Stimulated activated CD8-positive, alpha-beta memory T cell treated with anti-CD3 and anti-CD28 coated beads, Interleukin-15, amount 100 ng/mL, for 48 hours (primary cell): ENCODE measurements at places on chromosomes 12 and 14.

GRCh38 chr12:130838951-130839769 is at the start of gene STX2:
Gene STX2, minus strand, starts transcription at chr12:130839250. Its CDS starts 151 bp downstream, at chr12:130839099.
- DNase-seq: peak; percentile 79

- no peak for DNase-seq
These were observed 44.9 kb downstream of the SYNE2 start for GRCh38 chr14:63897721-63898163.

DNA sequence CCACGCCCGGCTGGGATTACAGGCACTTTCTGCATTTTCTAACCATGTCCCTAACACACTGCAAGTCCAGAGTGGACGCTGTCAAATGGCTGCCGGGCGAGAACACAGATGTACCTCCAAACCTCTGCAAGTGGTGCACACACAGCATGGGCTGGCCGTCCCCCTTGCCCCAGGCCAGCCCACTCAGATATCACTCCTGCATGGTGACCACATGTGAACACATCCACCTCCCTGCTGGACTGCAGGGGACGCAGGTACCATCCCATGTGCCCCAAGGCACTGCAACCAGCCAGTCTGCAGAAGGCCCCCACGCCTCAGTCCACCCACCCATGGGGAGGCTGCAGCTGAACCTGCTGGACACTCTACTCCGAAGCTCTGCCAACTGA is 14.0 kb downstream of the BRF1 start:
- no peak for DNase-seq

DNA sequence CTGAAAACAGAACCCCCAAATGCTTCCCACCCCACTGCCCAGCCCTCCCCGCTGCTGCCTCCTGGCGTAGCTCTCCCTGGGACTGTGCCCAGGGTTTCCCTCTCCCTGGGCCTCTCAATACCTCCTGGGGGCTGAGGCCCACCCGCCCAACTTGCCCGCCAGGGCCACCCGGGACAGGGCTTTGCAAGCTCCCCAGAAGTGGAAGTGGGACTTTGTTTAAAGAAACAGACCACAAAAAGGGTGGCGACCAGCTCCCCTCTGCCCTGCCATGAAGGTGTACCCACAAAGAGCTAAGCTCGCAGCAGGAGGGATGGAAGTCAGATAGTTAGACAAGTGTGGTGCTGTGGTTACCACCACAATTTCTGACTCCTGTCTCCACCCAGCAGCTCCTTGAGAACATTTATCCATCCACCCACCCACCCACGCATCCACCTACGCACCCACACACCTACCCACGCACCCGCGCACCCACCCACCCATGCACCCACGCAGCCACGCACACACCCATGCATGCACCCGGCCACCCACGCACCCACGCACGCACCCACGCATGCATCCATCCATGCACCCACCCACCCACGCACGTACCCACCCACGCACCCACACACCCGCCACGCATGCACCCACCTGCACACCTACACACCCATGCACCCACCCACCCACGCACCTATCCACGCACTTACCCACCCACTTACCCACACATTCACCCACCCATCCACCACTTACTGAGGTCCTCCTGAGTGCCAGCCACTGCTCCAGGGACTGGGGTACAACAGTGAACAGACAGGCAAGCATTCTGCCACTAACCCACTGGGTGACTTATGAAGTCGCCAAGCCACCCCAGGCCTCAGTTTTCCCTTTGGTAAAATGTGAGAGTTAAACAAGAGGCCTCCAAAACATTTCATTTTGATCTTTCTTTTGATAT is 127.3 kb downstream of the SCARB1 start:
- no peak for DNase-seq

GRCh38 chr14:32980178-32980901 is 41.7 kb downstream of the NPAS3 start:
- no peak for DNase-seq

DNA sequence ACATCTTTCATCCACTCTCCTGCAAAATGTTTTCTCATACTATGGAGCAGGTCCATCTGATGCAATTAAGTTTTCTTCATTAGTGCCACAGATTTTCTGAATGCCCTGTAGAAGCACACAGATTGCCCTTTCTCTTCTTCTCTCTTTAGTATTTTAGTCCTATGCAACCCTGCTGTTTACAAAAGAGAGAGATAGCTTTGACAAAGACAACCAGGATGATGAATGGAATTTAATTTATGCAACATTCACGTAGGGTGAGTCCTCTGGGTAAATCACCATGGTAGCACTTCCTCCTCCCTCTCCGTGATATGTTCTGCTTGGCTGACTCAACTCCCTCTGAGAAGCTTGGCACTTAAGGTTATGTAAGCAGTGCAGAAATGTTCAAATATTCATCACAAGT is 400.9 kb upstream of the PDE3A start:
- DNase-seq: no peak

DNA sequence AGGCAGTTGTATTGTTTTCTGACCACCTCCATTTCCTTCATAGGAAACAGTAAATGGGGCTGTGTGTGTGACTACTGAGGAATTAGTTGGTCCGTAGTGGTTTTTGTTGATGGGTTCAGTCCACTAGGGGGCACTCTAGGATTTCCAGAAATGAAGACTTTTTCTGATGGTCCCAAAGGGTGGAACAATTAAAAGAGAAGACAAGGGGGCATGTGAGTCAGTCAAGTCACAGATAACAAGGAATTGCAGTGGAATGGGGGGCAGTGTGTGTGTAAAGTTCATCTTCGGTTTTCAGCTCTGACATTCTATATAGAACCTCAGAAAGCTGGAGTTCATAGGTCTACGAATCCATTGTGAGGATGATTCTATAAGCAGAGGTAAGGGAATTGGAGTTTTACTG is 186.6 kb upstream of the OR4E1 start:
- no peak for DNase-seq

- no peak for DNase-seq
These were observed 7.7 kb upstream of the TRAFD1 start for GRCh38 chr12:112117685-112118084.

GRCh38 chr12:93407963-93408283 is 30.2 kb downstream of the NUDT4 start:
- no peak for DNase-seq

- no peak for DNase-seq
These were observed 59.5 kb downstream of the SEL1L start for GRCh38 chr14:81474148-81474492.

GRCh38 chr12:93252221-93252620 is 125.5 kb upstream of the NUDT4 start:
- no peak for DNase-seq

DNA sequence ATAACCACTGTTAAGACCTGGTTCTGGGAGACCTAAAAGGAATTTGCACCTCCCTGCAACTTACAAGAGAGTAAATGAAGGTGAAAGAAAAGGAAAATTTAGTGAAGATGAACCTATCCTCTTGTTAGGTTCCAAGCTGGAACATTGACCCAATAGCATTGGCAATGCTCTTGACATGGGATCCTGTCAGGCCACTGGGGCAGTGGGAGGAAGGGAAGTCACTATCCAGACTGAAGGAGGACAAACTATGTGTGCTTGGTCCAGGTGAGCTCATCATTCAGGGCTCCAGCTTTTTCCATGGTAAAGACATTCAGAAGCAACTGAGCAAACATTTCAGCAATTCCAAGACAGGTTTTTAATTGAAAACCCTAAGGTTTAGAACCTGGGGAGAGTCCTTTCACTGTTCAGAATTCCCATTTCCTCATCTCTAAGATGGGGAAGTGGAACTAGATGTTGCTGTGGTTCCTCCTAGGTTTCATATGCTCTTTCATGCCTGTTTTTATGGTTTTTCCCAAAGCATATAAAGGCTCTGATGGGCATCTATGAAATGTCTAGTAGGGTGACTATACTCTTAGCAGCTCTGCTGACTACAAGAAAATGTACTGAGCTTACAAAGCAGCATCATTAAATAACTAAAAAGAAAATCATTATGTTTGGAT is 33.1 kb downstream of the MAPK1IP1L start:
- no peak for DNase-seq

DNA sequence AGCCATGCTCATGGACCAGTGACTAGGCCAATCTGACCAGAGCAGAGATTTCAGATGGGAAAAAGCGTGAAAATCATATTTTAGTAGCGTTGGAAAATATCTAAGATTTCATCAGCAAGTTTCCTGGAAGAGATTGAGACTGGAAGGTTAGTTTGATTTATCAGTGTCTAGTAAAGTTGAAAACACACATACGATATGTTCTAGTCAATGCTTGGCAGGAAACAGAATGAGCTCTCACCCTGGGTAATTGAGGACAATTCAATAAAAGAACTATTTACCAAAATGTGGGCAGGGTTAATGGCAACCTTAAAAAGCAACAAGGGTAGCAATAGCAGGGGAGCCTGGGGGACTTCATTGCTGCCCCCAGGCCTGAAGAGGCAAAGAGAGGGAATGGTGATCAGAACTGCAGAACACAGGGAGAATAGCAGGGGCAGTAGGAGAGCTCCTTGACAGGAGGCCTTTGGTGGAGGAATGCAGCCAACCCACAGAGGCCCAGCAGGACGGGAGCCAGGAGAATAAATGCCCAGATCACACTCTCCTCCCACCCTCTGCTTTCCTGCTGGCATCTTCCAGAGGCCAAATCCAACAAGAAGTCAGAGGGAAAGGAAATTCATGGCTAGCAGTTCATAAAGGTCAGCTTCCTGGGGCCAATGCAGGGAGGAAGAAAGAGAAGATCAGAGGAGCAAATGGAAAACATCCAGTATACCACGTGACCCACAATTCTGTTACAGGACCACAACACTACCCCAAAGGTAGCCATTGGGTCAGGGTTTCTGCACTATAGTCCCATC is 27.6 kb upstream of the LRP6 start:
- DNase-seq: no peak

GRCh38 chr12:90037740-90038139 is 329.1 kb upstream of the ATP2B1 start:
- no peak for DNase-seq

GRCh38 chr12:68478516-68479260 is 132.0 kb upstream of the RAP1B start:
- DNase-seq: no peak

DNA sequence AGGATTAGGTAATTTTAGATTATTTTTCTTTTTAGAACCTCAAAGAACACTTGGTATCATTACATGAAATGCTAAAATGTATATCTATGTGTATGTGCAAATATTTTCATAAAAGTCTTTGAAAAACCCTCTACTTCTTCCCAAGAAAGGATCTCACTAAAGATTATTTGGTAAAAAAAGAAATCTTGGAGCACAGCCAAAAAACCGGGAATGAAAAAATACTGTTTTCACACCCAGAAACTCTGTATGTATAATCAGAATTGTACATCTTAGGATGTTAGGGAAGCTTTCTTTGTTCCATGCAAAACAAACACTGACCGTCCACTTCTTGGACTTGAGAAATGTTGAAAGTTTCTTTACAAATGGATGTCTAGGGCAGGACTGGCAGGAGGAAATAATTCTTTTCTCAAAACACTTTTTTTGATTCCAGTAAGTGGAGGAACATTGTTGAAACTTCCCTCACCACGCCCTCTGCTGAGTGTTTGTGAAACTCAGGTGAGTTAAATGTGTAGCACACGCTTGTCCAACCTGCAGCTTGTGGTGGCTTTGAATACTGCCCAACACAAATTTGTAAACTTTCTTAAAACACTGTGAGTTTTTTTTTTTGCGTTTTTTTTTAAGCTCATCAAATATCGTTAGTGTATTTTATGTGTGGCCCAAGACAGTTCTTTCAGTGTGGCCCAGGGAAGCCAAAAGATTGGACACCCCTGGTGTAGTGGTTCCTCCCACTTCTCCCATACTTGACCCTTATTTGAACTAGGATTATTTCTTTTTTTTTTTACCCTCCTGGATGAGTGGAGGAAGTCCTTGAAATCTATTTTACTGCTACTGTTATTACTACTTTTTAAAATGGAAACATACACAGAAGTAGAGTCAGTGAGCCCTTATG is 26.6 kb downstream of the FBXO34 start:
- no peak for DNase-seq

- no peak for DNase-seq
These were observed 389.0 kb upstream of the RPL10L start for GRCh38 chr14:47040550-47040949.

DNA sequence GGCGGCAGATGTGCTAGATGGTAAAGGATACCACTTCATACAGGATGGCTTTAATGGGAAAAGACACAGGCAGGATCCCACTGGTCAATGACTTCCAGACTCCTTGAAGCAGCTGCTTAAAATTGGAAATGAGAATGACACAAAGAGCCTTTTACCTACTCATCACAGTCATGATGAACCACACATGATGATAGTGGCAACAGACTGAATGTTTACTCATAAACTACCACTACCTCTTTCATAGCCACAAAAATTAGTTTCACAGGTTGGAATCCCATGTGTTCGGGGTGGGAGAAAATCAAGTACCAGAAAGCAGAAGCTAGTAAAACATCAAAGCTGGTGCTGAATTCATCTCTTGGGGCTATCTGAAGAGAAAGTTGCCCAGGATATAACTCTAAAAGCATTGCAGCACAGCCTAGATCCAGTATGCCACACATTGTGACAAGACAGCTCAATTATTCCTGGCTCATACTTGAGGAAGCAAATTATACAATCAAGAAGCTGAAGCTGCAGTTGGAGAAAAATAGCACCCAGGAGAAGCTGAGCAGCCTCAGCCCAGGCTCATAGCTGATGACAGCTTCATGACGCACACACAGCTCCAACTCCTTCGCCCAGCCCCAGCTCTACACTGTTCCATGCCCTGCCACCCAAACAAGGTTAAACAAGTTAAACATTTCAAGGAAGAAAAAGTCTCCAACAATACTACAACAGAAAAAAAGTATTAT is 29.0 kb upstream of the C12orf50 start:
- DNase-seq: no peak

DNA sequence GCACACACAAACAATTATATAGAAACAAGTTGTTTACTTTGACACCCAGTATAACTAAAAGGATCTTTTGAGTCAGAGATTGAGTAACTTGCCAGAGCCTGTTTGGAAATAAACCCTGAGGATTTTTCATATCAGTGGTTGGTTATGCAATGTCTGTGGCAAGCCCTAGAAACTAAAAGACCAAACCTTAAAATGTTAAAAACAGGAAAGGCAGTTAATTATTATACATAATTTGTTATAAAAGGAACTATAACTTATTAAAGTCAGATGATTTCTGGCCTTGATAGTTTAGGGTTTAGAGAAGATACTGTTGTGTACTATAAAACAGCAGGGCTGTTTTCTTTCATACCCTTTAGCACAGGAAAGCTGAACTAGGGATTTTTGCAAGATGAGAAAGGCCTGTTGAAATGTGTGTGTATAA is 44.1 kb downstream of the PSEN1 start:
- DNase-seq: no peak

- no peak for DNase-seq
These were observed 170.3 kb downstream of the TTC7B start for GRCh38 chr14:90645842-90646443.

DNA sequence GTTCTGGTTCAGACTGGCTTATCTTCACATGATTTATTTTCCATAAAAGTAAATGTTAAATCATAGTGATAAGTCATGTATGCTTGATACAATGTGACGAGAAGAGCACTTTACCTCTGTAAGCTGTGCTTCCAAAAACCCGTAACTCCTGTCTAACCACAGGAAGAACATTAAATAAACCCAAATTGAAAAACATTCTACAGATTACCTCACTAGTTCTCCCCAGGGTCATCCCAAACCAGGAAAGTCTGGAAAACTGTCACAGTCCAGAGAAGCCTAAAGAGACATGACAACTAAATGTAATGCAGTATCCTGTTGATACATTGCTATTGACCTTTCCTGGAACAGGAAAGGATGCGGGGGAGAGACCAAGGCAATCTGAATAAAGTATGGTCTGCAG is 32.5 kb upstream of the DUSP6 start:
- DNase-seq: no peak

- no peak for DNase-seq
These were observed 29.8 kb upstream of the DLGAP5 start for GRCh38 chr14:55221186-55221585.

GRCh38 chr14:32404784-32405573 is 75.9 kb downstream of the AKAP6 start:
- no peak for DNase-seq
